ENCODE measurements at places on chromosomes 4 and X. TPM values are rescaled to one million over a fixed set of nuclear protein-coding genes. Genes with fewer than 3 reads are reported as not detected.
A peak's percentile ranks its signal among the peaks of the same experiment; 100 is the strongest.

DNA sequence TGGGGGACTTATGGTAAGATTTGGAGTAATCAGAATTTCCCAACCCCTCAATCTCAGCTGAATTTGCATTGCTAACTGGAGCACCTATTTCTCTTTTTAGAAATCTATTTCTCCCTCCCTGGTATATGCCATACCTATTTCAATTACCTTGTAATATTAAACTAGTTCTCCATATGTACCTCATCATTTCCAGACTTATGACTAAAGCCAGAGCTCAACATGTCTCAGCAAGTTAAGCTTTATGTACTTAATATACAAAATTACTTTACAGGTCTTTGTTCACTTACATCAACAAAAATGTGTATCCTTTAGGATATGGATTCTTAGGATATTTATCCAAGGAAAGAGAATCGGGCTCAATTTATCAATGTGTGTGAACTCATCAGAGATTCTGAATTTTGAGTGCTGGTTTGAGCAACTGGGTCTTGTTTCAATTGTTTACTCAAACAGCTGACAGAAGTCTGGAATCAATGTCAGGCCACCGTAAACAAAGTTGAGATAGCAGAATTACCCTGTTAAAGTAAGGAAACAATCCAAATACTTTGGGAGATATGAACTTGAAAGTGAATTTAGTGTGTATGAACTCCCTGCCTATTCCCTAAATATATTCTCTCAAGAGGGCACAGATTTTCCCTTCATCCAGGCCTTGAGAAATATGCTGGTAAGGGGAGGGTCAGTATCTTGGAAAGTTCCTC is 199.6 kb downstream of the VEGFC start:
- DNase-seq = no peak
- no peaks in the 10 kb centered on the region for H3K36me3 ChIP-seq
- no peaks in the 10 kb centered on the region for H3K27me3 ChIP-seq
- no peak overlapping the region for H3K27ac ChIP-seq

DNA sequence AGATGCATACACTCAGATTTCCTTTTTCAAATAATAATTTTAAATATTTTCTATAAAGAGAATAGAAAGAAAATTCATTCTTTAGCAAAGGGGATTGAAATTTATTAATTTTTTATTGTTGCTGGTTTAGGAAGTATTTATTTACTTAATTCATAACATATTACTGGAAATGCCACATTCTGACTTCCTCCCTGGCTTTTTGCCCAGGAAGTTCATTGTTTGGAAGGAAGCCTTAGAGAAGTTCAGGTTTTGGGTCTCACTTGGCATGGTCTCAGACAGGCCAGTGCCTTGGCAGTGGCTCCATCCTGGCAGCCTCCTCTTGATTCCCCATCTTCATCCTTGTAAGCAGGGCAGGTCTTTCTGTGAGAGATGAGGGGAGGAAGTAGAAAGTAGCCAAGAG is 50.5 kb downstream of the IL15 start:
- H3K27me3 ChIP-seq = no peaks in the 10 kb centered on the region
- H3K4me1 ChIP-seq = no peaks in the 10 kb centered on the region
- no peak for DNase-seq
- no peak overlapping the region for H3K27ac ChIP-seq

DNA sequence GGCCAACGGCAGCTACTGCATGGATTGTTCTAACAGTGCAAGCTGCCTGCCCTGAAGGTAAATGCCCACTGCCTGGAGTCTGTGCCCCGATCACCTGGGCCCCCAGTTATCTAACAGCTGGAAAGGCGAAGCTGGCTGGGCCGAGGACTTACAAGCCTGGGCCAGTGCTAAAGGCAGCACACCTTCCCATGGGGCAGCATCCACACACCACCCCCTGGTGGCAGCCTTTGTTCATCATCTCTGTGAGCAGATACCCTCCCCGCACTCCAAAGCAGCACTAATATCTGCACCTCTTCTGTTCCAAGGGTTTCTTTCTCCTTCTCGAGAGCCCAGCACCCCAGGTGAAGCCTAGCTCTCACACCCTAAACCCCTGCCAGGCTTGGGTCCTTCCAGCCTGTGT is 7.6 kb downstream of the SLC2A9 start:
- no peak for DNase-seq
- no peaks in the 10 kb centered on the region for H3K27me3 ChIP-seq
- H3K36me3 ChIP-seq = peaks cover 47% of the 10 kb centered on the region
- H3K4me1 ChIP-seq = peaks cover 99% of the 10 kb centered on the region
- no peak overlapping the region for H3K4me3 ChIP-seq

DNA sequence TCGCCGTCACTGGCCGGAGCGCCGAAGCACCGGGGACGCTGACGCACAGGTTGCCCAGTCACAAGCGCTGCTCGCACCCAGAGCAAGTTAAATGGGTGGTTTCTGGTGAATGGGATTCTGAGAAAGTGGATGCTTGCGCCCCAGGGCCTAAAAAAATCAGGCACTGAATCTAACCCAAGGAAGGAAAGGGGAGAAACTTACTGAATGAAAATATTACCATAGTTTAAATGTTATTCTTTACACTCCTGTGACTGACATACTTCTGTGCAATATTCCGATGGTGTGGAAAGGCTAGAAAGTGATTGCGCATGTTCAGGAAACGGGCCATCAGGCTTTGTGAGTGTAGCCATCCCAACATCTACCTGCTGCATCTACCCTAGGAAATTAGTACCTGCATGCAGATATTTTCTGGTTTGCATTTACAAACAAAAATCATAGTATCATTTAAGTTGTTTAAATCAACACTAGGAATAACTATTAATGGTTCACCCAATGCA is 838 bp upstream of the ABCG2 start:
- H3K27me3 ChIP-seq = no peaks in the 10 kb centered on the region
- peak; percentile 13 for DNase-seq
- H3K4me1 ChIP-seq = peaks cover 36% of the 10 kb centered on the region
- peak overlapping the region; percentile 49 for H3K4me3 ChIP-seq
- peak overlapping the region; percentile 67 for H3K27ac ChIP-seq

- H3K4me1 ChIP-seq = no peaks in the 10 kb centered on the region
- peaks cover 14% of the 10 kb centered on the region for H3K27me3 ChIP-seq
- DNase-seq = no peak
- no peak overlapping the region for H3K27ac ChIP-seq
- no peaks in the 10 kb centered on the region for H3K36me3 ChIP-seq
- no peak overlapping the region for H3K4me3 ChIP-seq
Observed at GRCh38 chr4:146134761-146135445, 40.6 kb upstream of the LSM6 start.

DNA sequence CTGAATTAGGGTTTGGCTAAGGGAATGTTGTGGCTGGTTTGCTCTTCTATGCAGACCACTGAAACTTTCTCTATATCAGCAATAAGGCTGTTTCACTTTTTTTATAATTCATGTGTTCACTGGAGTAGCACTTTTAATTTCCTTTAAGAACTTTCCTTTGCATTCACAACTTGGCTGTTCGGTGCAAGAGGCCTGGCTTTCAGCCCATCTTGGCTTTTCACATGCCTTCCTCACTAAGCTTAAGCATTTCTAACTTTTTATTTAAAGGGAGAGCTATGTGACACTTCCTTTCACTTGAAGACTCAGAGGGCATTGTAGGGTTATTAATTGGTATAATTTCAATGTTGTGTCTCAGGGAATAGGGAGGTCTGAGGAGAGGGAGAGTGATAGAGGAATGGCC is 142.3 kb downstream of the SHROOM4 start:
- H3K4me3 ChIP-seq = no peak overlapping the region
- DNase-seq = no peak
- H3K27me3 ChIP-seq = no peaks in the 10 kb centered on the region
- H3K4me1 ChIP-seq = no peaks in the 10 kb centered on the region
- H3K27ac ChIP-seq = no peak overlapping the region

- H3K4me3 ChIP-seq = no peak overlapping the region
- no peaks in the 10 kb centered on the region for H3K36me3 ChIP-seq
- H3K27ac ChIP-seq = no peak overlapping the region
- DNase-seq = no peak
Observed at GRCh38 chrX:68462653-68463052, 29.4 kb upstream of the OPHN1 start.

The RHOXF2B gene
- not detected for total RNA-seq

The CT45A5 gene
- not detected for total RNA-seq

The CDS1 gene
- 2.1 TPM for total RNA-seq

The XAGE2 gene
- not detected for total RNA-seq

All from HepG2 (cell line).